Caki2 (cell line): ENCODE measurements at places on chromosomes 1 and 21. TPM values are rescaled to one million over a fixed set of nuclear protein-coding genes. Genes with fewer than 3 reads are reported as not detected.

The NGF gene
- not detected in 2 replicates for total RNA-seq

The LTN1 gene
- total RNA-seq: 5.4 and 12.6 TPM in 2 replicates

The FHAD1 gene
- total RNA-seq: 1.2 and 18.0 TPM in 2 replicates

The FCMR gene
- not detected in 2 replicates for total RNA-seq

The SMIM11 gene
- 0.81 and 88.8 TPM in 2 replicates for total RNA-seq

The CYP4A11 gene
- not detected in 2 replicates for total RNA-seq

The FAM151A gene
- total RNA-seq: not detected in 2 replicates

The TRPM2 gene
- total RNA-seq: not detected in 2 replicates

The CNIH3 gene
- 0.81 and 0.95 TPM in 2 replicates for total RNA-seq

The LRRC7 gene
- not detected in 2 replicates for total RNA-seq

The TNNI3K gene
- not detected in 2 replicates for total RNA-seq

The RRP1B gene
- total RNA-seq: 23.5 and 28.8 TPM in 2 replicates

GRCh38 chr1:94823116-94823515, 3.0 kb downstream of the SLC44A3 start:
- DNase-seq: no peak

- DNase-seq: no peak
These were observed 62.6 kb downstream of the KIF21B start for GRCh38 chr1:200960948-200961340.

DNA sequence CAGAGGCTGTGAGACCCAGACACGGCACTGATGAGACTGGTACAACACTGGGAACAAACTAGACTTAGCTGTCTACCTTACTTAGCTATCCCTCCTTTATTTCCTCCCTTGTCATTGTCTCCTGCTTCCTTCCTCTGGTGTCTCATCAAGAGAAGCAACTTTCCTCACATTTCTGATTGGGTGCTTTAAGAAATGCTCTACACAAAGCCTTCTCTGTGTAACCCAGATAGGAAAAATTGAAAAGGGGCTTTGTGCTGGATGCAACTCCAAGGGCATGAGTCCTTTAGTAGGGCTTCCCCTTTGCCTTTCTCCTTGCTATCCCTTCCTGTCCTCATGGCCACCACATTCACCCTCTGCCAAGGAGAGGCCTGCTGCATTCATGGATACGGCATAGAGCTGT, 274.5 kb downstream of the VAV3 start:
- no peak for DNase-seq

- no peak for DNase-seq
These were observed 148.5 kb upstream of the CHRM3 start for GRCh38 chr1:239237912-239238311.

GRCh38 chr1:9611716-9612115, 23.0 kb downstream of the TMEM201 start:
- DNase-seq: no peak

DNA sequence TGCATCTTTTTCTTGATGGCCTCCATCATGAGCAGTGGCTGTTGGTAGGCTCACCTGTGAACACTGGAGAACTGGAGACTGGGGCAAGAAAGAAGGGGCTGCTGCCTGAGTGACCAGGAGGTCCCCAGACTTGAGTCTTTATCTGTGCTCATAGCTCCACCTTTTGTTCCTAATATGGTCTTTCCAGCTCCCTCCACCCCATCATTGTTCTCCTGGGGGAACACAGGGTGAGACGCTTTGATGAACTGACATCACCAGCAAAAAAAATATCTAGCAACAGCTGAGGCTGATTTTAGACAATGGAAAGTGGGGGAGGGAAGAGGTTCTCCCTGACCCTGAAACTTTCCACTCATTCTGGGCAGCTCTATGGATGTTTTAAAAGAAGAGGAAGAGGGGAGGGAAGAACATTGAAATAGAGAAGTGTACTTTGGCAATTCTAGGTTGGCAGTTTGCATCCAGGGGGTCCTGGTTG, at the start of gene TPM3:
Gene TPM3, minus strand, starts transcription at position 111 of the 472 bp plus-strand sequence. Its CDS starts 82 bp downstream, at position 29.
- no peak for DNase-seq

DNA sequence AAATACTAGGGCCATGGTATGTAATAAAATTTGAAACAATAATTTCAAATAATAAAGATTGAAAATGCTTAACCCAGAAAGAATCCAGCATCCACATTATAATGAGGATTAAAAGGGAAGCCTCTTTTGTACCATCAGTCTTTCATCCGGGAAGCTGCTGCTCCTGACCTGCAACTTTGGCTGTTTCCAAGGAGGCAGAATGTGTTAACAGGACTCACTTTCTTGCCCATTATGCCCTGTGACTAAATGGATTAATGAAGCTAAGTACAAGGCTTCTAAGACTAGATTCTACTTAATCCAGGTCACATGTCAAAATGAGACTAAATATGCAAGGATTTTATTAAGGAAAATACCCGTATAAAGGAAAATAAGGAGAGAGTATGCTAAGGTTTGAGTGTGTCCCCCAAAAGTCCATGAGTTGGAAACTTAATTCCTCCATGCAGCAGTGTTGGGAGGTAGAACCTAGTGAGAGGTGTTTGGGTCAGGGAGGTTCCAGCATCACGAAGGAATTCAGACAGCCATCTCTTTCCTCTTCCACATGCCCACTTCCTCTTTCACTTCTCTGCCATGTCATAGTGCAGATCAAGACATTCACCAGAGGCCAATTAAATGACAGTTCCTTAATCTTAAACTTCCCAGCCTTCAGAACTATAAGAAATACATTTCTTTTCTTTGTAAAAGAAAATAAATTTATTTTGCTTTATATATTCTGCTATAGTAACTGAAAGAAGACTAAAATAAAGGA, 27.7 kb downstream of the FMO2 start:
- DNase-seq: no peak

- no peak for DNase-seq
These were observed 10.8 kb downstream of the IL24 start for GRCh38 chr1:206908038-206908437.

DNA sequence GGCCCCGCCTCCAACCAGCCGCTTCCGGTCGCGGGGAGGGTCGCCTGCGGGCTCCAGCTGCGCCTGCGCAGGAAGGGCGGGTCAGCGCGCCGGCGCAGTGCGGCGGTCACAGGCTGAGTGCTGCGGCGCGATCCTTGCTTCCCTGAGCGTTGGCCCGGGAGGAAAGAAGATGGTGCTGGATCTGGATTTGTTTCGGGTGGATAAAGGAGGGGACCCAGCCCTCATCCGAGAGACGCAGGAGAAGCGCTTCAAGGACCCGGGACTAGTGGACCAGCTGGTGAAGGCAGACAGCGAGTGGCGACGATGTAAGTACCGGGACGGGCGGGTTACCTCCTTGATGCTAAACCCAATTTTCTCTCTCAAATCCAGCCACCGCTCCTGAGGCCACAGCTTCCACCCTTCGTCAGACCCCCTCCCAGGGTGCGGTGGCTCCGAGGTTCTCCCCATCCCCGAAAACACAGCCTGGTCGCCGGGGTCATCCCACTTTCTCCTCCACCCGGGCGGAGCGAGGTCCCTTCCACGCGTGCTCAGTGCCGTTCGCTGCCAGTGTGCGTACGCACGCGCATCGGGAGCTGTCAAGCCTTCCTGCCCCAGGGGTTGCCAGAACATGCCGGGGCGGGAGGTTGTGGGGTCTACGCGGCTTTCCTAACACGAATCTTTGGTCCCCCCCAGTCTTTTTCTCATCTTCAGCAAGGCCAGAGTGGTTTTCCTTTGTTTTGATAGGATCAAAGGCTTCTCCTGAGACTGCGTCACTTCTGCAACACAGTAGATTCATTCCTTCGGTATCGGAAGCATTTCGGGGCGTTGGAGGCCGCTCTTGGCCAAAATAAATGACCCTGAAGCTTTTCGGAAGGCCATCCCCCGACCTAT, at the start of gene SARS1:
Gene SARS1, plus strand, starts transcription at position 95 of the 870 bp plus-strand sequence. Its CDS starts 75 bp downstream, at position 170.
- DNase-seq: peak; percentile 74

GRCh38 chr1:93625582-93626327, 55.9 kb downstream of the BCAR3 start:
- DNase-seq: no peak

- DNase-seq: no peak
These were observed 6.5 kb downstream of the OR6P1 start for GRCh38 chr1:158563853-158564252.

- no peak for DNase-seq
These were observed 29.7 kb downstream of the TSHB start for GRCh38 chr1:115059316-115059715.

GRCh38 chr1:212814537-212815334, 23.0 kb downstream of the TATDN3 start:
- DNase-seq: no peak

- DNase-seq: no peak
These were observed 102.0 kb downstream of the PAX7 start for GRCh38 chr1:18732686-18733085.

DNA sequence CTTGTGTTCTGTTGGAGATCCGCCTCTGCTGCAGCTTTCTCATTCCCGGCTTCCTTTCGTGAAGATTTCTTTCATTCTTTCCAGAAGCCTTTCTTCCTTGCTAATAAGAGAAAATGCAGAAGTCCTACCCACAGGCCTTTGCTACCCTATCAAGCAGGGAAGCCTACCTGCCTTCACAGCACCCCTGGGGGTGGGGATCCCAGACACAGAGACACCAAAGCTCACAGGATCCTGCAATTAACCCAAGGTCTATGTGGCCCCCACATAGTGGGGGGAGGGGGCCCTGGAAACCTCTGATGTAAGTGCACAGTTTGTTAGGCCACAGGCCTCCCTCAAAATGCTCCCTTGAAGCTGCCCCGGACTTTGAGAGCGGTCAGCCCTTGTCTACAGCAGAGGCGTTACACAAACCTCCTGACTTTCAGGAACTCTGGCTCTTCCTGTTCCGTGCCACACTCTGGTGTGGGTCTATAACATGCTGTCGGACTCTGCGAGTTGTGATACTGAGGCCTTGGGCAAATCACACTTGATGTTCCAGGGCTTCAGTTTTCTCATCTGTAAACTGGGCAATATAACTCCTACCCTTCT, 31.2 kb downstream of the NKAIN1 start:
- DNase-seq: no peak

DNA sequence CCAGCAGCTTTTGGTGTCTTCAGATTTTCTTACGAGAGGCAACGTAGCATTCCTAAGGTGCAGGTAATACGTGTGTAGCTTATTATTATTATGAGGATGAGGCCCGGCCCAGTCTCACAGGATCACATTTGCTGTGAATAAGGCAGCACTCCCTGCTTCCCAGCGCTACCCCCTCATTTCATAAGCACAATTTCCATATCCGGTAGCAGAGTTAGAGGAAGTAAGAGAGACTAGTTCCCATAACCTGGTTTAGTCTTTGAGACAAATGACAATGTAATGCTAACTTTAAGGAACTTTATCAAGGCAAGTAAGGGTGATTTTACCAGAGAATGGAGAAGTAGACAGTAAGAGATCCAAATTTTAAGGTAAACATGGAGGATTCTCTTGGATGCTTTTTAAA, 14.6 kb upstream of the LMO4 start:
- no peak for DNase-seq

DNA sequence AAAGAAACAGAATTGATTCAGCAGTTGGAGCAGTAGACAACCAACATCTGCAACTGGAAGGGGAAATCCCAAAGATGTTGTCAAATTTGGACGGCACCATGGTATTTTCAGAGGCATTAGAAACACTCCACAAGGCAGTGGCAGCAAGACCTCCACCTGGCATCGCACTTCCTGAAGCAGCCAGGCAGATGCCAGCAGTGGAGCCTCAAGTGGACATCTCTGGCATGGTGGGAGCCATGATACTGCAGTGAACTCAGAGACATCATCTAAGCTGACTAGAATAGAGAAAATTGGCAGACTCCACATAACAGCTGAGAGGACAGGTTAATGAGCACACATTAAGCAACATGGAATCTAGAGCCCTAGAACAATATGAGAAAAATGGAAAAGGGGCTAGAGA, 33.9 kb upstream of the RGS8 start:
- DNase-seq: no peak

GRCh38 chr1:19811206-19811851, 3.8 kb downstream of the RNF186 start:
- no peak for DNase-seq

DNA sequence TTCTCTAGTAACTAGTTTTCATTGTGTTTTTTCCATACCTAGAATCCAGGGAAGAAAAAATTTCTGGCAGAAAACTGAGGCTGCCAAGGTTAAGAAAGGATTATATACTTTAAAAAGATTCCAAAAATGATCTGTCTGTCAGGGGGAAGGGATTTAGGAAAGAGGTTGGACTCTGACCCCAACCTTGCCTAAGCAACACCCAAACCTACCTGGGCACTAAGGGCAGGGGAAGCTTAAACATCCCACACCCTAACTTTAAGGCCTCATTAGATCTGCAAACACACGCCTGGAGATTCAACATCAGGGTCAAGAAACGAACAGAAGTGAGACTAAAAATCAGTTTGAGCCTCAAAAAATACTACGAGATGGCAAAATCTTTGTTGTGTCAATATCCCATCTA, 19.4 kb downstream of the KDM5B start:
- no peak for DNase-seq

DNA sequence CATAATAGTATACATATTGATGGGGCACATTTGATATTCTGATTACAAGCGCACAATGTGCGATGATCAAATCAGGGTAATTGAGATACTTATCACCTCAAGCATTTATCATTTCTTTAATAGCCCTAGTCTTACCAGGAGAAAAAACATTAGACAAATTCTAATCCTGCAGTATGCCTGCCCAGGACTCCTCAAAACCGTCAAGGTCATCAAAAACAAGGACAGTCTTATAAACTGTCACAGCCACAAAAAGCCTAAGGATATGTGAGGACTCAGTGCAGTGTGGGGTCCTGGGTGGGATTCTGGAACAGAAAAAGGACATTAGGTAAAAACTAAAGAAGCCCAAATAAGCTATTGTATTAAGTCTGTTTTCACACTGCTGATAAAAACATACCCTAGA, 19.1 kb downstream of the CAPN9 start:
- DNase-seq: no peak

GRCh38 chr1:11281518-11282331, 8.7 kb downstream of the UBIAD1 start:
- no peak for DNase-seq

DNA sequence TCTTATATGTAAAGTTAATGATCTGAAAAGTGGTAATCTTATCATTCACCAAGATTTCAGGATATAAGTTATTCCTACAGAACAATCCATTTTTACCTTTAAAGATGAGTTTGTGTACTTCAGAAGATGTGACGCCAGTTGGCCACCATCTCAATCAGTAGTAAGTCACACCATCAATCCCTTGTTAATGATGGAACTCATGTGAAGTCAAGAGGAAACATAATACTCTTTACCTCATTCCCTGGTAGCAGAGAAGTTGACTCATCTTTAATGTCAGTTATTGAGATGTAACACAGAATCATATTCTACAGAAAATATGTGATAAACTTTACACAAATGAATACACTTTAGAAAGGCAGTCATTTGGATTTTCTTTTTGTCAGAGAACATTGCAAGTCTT, 38.2 kb downstream of the MRPL39 start:
- no peak for DNase-seq

- DNase-seq: no peak
These were observed 17.9 kb upstream of the ATP6V1G3 start for GRCh38 chr1:198558402-198558801.

GRCh38 chr1:8970870-8971337, 25.2 kb downstream of the CA6 start:
- no peak for DNase-seq

GRCh38 chr21:35426469-35426868, 377.4 kb upstream of the RUNX1 start:
- no peak for DNase-seq
